Right lobe of liver (tissue), 6 donors: ENCODE measurements at places on chromosomes 4 and X. TPM values are rescaled to one million over a fixed set of nuclear protein-coding genes. Genes with fewer than 3 reads are reported as not detected.

SLITRK4 gene
- 0.43 TPM for total RNA-seq

SPANXN5 gene
- total RNA-seq = not detected

NAP1L2 gene
- 0.73 TPM for total RNA-seq

MPC1L gene
- total RNA-seq = not detected

INPP4B gene
- 1.4 TPM for total RNA-seq

GAK gene
- total RNA-seq = 81.1 TPM

MAGEB1 gene
- total RNA-seq = not detected

NAA11 gene
- not detected for total RNA-seq
